ENCODE measurements at places on chromosomes 4 and X. TPM values are rescaled to one million over a fixed set of nuclear protein-coding genes. Genes with fewer than 3 reads are reported as not detected.

DNA sequence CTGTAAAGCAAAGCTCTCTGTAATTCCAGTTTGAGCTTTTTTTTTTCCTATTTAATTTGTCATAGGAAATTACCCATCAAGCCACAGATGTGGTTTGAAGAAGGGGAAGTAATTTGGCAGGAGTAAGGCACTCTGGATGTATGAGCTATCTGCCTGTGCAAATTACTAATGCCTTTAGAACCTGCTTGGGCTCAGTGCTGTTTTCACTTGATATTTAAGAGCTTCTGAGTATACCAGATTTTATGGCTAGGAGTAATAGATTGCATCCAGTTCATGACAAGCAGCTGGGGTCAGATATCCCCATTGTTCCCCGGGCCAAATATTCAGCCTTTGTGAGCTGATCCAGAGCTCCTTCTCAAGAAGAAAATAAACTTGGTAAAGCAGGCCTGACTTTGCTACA, 89.1 kb downstream of the DCAF8L2 start:
- no peak for DNase-seq

DNA sequence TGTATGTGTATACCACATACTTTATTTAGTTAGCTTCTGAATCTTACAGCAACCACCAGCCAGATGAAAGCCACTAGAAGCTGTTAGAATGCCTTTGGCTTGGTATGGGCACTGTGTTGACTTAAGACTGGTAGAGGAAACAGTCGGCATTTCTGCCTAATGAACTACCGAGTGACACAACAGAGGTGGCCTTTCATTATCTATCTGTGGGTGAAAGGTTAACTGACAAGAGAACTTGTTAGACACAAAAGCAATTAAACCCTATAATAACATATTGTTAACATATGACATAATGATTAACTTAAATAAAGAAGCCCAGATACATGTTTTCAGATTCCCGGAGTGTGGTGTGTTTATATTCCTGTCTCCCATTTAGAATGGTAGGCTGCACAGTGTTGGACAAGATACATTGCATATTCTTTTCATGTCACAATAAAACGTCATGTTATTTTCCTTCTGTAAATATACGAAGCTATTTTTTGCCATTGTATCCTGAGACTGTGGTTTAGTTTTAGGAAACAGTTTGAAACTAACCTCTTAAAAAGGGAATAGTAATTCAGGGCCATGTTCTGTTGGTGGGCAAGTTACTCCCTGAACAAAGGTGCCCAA, 181.5 kb downstream of the SLIT2 start:
- no peak for DNase-seq

PCDH7 gene
- 18.9 TPM for polyA plus RNA-seq

NEK1 gene
- polyA plus RNA-seq: 26.2 TPM

AMOT gene
- 80.5 TPM for polyA plus RNA-seq

STIM2 gene
- 44.3 TPM for polyA plus RNA-seq

FGF5 gene
- 0.03 TPM for polyA plus RNA-seq

GRCh38 chr4:152062936-152063620, 302.3 kb upstream of the GATB start:
- no peak for DNase-seq

GPR82 gene
- polyA plus RNA-seq: 0.25 TPM

NPY2R gene
- polyA plus RNA-seq: 0.53 TPM

- peak; percentile 48 for DNase-seq
These were observed 40.5 kb downstream of the ANXA5 start for GRCh38 chr4:121656269-121656641.

ADH1B gene
- 16.7 TPM for polyA plus RNA-seq

GRCh38 chr4:29243851-29244250, 1476.3 kb upstream of the PCDH7 start:
- DNase-seq: no peak

AFM gene
- polyA plus RNA-seq: 16.7 TPM

PSAPL1 gene
- polyA plus RNA-seq: not detected

GPC4 gene
- 20.3 TPM for polyA plus RNA-seq

FRMD7 gene
- 1.3 TPM for polyA plus RNA-seq

DNA sequence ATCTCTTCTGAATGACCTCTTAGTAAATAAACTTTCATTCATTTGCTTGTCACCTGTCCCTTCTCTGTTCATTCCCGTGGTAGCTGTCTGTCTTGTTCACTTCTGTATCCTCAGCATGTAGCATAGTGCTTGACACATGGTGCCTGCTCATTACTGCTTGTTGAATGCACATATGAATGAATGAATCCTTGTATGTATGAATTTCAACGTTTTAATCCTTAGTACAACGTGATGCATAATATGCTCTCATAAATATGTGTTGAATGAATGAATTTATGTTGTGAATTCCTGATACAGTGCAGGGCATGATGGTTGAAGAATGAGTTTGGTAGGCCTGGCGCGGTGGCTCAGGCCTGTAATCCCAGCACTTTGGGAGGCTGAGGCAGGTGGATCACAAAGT, 3.0 kb downstream of the TLR10 start:
- DNase-seq: no peak

GRCh38 chr4:88522702-88523324, 763 bp downstream of the PYURF start:
- DNase-seq: peak; percentile 40

PCDH19 gene
- polyA plus RNA-seq: 2.2 TPM

DNA sequence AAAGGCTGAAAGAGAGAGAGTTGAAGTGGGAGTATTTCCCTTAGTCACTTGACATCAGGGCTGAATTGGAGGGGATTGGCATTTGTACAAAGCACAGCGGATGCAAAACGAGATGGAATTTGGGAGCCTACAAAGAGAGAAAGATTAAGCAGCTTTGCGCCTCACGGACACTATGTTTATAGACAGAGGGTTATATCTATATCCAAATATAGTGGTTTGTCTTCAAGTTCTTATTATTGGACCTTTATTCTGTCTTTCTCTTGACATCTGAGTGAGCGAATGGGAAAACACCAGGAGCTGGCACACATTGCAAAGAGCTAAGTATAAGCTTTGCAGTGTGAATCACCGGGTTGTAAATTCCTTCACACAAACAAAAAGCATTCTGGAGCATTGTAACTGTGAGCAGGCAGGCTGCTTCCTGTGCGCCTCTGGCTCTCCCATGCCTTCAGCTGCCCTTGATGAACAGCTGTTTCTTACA, 500.2 kb downstream of the STIM2 start:
- DNase-seq: no peak

DNA sequence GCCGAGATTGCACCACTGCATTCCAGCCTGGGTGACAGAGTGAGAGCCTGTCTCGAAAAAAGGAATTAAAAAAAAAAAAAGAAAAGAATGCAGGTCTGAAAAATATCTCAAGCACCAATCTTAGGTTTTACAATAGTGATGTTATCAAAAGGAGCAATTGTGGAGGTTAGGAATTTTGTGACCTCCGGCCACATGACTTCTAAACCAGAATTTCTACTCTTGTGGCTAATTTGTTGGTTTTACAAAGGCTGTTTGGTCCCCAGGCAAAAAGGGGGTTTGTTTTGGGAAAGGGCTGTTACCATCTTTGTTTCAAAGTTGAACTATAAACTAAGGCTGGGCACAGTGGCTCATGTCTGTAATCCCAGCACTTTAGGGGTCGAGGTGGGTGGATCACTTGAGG, 15.4 kb upstream of the ZNF41 start:
- DNase-seq: no peak

XKRX gene
- polyA plus RNA-seq: 0.25 TPM

PAGE1 gene
- not detected for polyA plus RNA-seq

- no peak for DNase-seq
These were observed 1.8 kb downstream of the IL1RAPL1 start for GRCh38 chrX:28589046-28589445.

C4orf33 gene
- polyA plus RNA-seq: 16.8 TPM

- DNase-seq: no peak
These were observed 1.0 kb downstream of the SHISA3 start for GRCh38 chr4:42398171-42398870.

XK gene
- 1.1 TPM for polyA plus RNA-seq

DNA sequence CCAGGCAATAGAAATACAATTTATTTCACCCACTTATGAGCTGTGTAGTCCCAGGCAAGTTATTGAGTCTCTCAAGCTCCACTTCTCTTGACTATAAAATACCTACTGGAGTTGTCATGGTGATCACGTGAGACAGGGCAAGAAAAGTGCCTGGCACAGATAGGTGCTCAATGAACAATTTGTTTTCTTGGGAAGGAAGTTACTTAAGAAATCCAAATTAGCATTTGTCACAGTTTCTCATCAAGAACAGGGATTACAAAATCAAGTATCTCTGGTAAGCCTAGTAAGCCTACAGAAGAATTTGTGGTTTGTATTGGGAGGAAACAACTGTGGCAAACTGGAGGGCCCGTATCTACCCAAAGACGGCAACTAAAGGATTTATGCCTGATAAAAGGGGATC, 37.5 kb upstream of the RASGEF1B start:
- no peak for DNase-seq

UGT2B15 gene
- polyA plus RNA-seq: 0.07 TPM

GRCh38 chr4:1683261-1683735, 815 bp downstream of the FAM53A start:
- DNase-seq: no peak

GRCh38 chrX:153763989-153764755, at the start of gene PLXNB3:
TSS of gene PLXNB3 (plus strand) at chrX:153764249. CDS start at chrX:153765536, 1,287 bp downstream.
- peak; percentile 58 for DNase-seq

- peak; percentile 45 for DNase-seq
These were observed 1.7 kb upstream of the SPARCL1 start for GRCh38 chr4:87530868-87531267.

DNA sequence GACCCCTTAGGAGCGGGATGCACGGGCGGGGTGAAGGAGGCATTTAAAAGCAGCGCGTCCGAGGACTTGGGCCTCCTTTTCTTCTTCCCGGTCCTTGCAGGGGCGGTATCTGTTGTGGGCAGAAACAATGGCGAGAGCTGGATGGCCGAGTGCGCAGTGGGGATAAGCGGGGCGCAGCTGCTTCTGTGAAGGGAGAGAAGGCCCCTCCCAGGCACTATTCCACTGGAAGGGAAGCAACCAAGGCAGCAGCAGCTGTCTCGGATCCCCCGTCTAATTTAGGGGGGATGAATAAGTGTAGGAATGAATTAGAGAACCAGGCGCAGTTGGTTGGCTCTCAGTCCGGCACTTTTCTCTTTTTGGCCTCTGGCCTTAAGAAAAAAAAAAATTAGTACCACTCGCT, 995 bp downstream of the SMARCA5 start:
- peak; percentile 60 for DNase-seq

DNA sequence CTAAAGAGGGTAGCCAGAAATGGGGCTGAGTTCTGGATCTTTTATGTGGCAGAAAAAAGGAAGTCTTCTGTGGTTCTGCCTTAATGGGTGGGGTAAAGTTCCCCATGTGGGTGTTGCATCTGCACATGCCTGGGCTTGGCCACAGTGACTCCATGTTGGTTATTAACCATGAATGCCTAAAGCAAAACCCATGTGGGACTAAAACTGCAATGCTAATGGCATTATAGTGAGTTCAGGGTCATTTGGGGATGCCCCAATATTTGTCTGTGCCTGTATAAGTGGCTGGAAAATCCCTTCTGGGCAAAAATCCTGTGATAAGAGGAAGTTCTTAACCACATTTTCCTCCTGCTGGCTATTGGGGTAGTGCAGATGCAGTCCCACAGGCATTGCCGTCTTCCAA, 857.4 kb downstream of the FAT4 start:
- no peak for DNase-seq

SLC6A8 gene
- 56.6 TPM for polyA plus RNA-seq

DNA sequence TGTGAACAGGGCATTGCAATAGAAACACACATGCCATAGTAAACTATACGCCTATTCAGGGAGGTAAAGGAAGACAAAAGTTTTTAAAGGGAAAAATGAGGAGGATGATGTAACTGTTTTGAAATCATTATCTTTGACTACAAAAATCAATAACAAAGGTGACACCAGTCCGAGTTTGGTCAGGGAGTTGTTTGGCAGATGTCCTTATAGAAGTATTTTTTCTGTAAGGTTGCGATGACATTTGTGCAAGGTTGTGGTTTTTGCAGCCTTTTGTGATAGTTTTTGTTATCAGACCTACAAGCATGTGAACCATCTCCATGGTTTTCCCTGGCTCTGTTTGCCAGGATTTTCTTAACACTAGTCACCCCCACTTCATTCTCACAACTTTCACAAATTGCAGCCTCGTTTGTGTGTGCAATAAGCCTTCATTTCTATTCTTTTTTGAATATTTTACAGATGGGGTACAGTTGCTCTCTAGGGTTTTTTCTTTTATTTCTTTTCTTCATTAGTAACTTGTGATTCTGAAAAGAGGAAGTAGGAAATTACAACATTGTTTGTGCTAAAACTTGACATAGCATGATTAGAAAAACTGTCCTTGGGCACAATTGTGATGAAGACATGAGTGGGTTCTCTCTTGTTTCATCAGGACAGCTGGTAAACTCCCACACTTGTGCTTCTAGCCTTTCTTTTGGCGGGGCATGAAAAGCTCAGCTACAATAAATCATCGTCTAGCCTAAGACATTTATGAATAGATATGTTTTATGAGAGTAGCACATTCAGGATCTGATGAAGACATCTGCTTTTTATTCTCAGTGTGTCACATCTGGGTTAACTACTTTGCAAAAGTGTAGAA, 60.2 kb upstream of the PNPLA4 start:
- DNase-seq: peak; percentile 24

MAOB gene
- 51.0 TPM for polyA plus RNA-seq

DNA sequence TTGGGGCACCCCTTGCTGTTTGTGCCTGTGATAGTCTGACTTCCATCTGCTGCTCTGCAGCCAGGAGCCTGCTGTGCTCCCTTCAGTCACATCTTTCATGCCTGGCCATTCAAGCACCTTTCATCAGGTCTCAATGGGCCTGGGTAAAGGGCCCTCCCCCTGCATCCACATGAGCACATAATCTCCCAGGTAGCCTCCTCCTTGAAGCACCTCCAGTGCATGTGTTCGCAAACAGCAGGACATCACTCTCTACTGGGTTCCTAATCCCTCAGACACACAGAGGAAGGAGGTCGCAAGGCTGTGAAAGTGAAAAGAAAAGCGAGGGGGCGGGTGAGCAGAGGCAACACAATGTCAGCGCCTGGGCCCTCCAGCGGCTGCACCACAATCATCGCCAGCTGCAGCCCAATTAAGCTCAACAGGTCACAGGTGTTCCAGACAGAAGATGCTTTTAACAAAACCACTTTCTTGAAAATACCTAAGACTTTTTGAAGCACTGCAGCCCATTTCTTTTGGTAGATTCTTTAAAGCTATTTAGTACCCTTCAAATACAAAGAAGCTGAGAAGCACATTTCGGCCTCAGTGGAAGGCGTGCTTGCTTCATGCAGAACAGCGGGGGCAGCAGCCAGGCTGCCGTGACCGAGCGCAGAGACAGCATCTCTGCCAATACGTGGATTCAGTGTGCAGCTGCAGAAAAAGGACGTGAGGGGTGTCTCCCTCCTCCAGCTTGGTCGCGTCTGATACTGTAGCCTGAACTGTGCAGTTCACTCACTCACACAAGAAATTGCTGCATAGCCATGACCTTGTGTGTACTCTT, 92.2 kb upstream of the SPRY1 start:
- DNase-seq: peak; percentile 25

TEX13B gene
- not detected for polyA plus RNA-seq

DNA sequence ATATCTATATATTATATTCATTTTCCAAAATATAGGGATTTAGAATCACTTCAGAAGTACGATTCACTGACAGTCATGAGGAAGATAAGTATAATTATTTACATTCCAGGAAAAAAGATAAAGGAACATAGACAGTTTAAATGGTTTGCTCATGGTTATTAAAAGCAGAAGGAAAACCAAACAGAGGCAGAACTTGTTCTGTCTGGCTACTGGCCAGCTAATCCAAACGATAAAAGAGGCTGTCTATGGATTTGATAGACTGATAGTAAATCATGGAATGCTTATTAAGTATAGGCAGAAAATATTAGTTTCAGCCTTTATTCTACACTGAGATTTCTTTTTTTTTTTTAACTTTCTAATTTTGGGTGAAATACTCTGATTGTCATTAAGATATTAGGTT, 50.2 kb downstream of the RPGR start:
- no peak for DNase-seq

- peak; percentile 0 for DNase-seq
These were observed 9.0 kb upstream of the MAGEA8 start for GRCh38 chrX:149871940-149872339.
